ENCODE measurements at places on chromosomes 16 and 17. TPM values are rescaled to one million over a fixed set of nuclear protein-coding genes. Genes with fewer than 3 reads are reported as not detected.
A peak's percentile ranks its signal among the peaks of the same experiment; 100 is the strongest.

DNA sequence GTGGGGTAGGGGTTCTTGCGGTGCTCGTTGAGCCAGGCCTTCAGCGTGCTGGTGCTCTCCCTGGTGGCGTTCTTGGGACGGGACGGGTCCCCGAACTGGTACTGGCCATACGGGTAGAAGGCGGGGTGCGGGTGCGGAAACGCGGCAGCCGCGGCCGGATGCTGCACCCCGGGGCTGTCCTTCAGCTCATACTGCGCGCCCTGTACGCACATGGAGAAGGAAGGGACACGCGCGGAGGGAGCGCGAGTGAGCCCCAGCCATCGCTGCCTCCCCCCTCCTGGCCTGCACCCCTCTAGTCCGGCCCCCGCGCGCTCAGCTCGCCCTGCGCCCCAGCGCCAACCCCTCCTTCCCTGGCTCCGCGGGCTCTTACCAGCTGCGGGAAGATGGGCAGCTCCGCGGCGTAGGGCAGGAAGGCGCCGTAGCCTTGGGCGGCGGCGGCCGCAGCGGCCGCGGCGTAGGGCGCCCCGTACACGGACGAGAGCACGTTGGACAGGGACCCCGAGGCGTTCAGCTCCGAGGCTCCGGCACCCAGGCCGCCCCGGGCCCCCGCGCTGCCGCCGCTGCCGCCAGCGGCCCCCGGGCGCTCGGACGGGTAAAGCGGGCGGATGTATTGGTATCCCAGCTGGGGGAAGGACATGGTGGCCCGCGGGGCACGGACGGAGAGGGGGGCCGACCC is 1.0 kb downstream of the IRX3 start:
- no peak for DNase-seq

DNA sequence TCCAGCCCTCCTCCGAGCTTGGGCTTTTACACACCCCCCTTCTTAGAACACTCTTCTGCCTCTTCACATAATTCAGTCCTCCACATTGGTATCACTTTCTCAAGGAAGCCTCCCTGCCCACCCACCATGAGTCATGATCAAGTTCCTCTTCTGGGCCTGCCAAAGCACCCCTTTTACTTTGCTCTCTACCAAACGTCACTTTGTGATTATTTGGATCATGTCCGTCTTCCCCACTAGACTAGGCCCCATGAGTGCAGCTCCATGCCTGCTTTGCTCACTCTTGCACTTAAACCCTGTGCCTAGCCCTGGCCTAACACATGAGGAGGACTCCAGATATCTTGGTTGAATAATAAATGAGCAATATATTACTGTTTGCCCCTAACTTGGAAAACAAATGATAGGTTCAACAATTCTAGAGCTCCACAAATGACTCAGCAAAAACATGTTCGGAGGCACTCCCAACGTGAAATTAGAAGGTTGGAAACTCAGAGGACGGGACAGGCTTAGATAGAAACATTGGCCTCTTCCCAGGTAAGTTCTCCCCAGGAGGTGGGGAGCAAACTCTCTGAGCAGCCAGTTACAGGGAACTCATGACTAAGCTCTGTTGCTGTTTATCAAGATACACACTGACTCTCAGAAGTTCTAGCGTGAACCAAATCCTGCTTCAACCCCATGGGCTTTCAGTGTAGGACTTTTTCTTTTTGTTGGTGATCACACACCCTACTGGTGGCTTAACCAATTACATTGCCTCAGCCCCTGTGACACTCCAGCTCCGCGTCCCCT is 28.3 kb downstream of the G6PC1 start:
- DNase-seq, result peak; percentile 42

DNA sequence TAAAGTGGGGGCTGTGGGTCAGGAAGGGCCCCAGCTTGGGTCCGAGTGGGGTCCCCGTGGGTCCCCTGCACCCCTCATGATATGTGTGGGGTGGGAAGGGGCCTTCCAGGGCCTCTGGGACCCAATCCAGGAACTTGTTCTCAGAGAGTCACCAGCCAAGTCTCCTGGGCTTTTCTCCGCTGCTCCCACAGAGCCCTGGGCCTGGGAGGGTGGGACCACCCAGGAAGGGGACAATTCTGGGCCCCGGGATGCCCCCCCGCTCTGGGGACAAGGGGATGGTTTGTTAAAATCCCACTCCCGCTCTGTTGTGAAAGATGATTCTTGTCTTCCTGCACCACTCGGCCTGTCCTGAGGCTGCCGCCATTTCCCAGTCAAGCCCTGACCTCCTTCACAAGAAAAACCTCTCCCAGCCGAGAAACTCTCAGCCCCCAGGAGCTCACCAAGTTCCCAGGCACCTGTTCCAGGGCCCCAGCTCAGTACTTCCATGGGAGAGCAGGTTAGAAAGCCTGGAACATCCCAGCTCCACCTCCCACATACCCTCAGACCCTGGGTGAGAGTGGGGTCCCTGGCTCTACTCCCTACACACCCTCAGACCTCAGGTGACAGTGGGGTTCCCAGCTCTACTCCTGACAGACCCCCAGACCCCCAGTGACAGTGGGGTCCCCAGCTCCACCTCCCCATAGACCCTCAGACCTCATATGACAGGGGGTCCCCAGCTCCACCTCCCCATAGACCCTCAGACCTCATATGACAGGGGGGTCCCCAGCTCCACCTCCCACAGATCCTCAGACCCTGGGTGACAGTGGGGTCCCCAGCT is 75.1 kb downstream of the METRNL start:
- DNase-seq, result no peak

DNA sequence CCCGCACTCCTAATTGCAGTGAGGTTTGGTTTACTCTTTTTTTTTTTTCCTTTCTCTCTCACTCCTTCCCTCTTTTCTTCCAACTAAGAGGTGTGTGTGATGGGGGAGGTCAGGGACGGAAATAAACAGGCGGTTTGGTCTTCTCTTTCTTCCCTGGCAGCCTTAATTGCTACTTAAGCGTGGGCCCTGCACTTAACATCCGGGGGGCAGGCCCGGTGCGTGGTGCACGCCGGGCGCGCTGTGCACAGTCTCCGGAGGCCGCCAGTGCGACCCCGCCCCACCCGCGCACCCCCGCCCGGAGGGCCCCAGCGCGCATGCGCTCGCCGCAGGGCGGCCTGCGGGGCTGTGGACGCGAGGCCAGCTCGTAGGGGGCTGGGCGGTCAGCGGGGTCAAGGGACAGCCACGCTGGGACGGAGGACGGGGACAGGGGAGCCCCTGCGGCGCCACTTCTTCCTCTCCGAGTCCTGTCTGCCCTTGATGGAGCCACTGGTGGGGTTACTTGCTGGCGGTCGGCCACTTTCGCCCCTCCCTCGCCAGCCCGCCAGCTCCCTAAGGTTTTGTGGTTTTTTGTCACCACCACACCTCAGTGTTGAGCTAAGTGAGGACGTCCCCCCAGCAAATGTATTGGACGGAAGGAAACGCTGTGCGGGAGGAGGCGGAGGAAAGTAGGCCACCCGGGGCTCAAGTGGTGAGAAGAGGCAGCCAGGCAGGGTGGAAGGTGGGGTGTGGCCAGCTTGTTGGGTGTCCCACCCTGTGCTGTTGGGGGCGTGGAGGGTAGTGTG is 120.9 kb downstream of the MRM1 start:
- no peak for DNase-seq

DNA sequence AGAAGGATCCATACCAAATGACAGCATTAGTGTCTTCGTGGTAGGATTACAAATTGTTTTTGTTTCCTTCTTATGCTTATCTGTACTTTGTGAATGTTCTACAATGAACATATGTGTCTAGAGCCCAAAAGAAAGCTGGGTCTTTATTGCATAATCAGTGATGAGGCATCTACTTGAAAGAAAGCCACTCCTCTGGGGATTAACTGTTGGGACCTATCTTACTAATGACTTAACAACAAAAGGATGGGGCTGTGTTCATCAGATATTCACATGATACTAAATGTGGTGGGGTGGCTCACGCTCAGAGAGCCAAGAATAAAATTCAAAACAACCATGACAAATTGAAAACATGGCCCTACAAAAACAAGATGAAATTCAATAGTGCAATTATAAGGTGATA is 160.2 kb downstream of the RGS9 start:
- DNase-seq, result no peak

- no peak for DNase-seq
Measured at GRCh38 chr16:400061-400591, 1.6 kb upstream of the DECR2 start.

- DNase-seq, result no peak
Measured at GRCh38 chr16:28873543-28874201, 4.6 kb upstream of the ATP2A1 start.

DNA sequence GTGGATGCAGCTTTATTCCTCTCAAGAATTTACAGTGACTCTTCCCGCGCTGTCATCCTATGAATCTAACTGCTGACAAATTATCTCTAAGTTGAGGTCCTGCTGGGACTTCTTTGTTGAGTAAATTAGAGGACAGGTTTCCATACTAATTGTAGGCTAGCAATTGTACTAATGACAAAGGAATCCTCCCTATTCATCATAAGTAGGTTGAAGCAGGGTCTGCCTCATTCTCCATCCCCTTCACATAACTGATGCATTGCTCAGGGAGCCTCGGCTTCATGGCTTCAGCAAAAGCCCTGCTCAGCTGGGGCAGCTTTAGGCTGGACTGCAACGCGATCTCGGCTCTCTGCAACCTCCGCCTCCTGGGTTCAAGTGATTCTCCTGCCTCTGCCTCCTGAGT is 83.1 kb upstream of the IRX6 start:
- DNase-seq, result no peak

GRCh38 chr17:11144358-11145233 is 96.4 kb upstream of the SHISA6 start:
- no peak for DNase-seq

DNA sequence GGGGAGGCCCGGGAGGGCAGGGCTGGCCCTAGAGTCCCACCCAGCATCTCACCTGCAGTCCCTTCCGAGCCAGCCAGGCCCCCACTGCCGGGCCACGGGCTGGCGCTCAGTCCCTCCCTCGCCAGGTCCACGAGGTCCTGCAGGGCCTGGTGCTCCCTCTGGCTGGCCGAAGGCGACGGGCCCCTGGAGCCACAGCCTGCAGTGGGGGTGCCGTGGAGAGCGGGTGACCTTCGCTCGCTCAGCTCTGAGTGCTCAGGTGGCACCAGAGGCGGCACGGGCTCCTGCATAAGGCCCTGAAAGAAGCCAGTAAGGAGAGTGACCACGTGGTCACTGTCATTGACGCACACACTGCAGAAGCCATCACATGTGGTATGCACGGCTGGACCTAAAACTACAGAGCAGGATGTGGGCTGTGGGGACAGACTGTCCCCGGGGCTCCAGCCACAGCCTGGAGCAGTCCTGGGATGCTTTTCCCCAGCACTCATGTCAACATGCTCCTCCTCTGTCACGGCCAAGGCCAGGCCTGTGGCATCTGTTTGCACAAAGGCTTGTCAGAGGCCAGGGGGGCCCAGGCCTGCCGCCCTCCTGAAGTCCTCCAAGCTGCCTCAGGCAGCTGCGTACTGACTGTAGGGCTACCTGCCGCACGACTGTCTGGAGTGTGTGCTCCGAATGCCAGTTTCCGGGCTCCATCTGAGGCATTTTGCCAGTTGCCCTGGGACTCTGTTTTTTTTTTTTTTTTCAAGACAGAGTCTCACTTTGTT is 15.1 kb downstream of the SLX4 start:
- DNase-seq, result no peak

DNA sequence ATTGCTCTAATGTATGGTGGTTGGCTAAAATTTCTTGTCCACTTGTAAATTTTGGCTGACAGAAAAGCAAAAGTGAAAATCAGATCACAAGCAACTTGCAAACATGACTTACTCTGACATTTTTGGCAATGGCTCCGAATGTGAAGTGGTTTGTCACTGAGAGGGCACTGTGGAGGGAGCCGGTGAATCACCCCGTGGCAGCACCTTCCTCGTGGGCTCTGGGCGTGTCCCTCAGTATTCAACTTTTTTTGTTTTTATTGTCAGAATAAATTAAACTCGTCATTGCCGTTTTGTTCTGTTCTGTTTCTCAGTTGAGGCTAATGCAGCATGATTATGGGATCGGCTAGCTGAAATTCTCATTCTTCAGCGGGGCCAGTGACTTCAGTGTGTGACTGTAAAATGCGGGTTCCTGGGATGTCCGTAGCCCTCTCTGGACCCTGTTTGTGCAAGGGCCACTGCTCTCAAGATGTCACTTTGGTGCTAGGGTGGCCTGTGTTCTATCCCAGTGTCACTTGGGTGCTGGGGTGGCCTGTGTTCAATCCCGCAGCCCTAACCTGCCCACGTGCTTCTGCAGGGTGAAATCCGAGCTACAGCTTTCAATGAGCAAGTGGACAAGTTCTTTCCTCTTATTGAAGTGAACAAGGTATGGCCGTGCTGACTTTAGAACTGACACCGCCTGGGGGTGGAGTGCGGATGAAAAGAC is 48.8 kb downstream of the RPA1 start:
- DNase-seq, result no peak

DNA sequence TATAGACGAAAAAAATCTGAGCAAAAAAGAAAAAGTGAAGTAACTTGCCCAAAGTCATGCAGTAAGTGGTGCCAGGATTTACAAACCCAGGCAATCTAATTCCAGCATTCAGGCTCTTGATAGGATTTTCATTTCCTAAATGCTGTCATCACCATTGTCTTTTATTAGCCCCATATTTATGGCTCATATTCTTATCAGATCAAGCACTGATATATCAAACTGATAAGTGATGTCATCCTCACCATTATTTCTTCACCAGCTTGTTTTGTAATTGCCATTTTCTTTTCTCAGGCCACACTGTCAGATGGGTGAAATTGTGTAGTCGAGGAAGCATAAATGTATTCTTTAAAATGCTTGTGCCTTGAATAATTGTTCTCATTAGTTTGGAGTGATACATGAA is 1.3 kb downstream of the RAD51C start:
- DNase-seq, result no peak

- no peak for DNase-seq
Measured at GRCh38 chr17:57284583-57284982, 28.3 kb downstream of the MSI2 start.

- DNase-seq, result no peak
Measured at GRCh38 chr17:35978346-35978745, 3.0 kb downstream of the CCL16 start.

DNA sequence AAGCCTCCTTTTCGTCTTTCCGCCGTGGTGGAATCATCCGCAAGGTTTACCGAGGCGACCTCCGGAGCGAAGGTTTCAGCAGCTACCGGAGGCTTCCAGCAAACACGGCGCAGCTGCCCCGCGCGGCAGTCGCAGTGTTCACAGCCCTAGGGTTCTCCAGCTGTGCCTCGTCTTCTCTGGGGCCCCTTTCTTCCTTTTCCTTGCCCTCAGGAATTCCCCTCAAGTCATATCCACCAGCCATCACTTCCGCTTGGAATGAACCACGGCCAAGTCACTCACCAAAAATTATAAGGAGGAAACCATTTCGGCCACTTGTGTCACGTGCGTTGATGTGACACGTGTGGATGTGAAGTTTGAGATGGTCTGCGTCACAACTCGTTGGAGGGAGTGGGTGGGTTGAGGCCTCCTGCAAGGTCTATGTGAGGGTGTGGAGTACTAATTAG is 636 bp upstream of the ERN1 start:
- DNase-seq, result no peak

TBC1D3E gene
- polyA plus RNA-seq, result 0.06 TPM

CHST5 gene
- 0.09 TPM for polyA plus RNA-seq

SULT1A4 gene
- polyA plus RNA-seq, result 23.9 TPM

YBX2 gene
- polyA plus RNA-seq, result 1.8 TPM

RECQL5 gene
- polyA plus RNA-seq, result 19.6 TPM

PLXDC1 gene
- 7.1 TPM for polyA plus RNA-seq

SPNS2 gene
- 28.2 TPM for polyA plus RNA-seq
